ENCODE measurements at places on chromosomes 4 and X. TPM values are rescaled to one million over a fixed set of nuclear protein-coding genes. Genes with fewer than 3 reads are reported as not detected.
A peak's percentile ranks its signal among the peaks of the same experiment; 100 is the strongest.

DNA sequence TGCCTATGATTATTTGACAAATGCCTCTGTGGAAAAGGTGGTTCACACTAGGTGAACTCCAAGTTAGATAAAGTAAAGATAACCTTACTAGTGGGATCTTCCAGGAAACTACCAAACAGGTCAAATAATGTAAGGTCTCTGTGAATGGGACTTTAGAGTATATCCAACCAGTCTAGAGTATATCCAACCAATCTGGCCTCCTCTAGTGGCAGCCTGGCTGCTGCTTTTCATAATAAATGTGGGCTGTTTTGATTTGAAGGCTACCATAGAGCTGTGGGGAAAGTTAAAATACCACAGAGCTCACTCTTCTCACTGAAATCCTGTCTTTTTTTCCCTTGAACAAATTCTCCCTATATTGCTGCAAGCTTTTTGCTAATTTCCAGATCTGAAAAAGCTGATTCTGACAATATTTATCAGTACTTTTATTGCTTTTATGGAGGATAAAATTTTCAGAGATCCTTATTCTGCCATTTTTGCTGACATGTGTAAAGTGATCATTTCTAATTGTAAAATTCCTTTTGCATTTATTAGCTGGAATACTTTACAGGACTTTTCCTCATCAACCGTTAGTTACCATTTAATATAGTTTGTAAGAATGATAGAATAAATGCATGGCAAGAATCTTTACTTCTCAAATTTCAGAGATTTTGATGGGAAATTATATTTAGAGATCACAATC lies 111.3 kb downstream of the TET2 start:
- DNase-seq = no peak

The MGST2 gene
- 23.4 TPM for total RNA-seq

DNA sequence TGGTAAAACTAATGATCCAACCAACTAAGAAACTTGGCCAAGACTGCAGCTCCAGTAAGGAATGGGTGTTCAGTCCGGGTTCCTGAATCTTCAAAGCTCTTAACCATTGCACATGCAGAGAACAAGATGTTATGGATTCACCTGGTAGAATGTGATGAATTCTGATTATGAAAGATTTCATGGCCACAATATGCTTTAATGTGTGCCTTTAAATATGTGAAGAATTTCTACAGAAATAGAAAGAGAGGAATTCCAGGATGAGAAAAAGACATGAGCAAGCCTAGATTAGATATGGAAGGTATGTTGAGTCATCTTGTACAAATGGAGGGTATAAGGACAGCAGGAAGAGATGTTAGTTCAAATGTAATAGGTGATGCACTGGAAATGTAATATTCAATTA lies 472.2 kb upstream of the TENM3 start:
- no peak for DNase-seq

GRCh38 chr4:1169691-1170096 lies 2.7 kb downstream of the SPON2 start:
- no peak for DNase-seq

DNA sequence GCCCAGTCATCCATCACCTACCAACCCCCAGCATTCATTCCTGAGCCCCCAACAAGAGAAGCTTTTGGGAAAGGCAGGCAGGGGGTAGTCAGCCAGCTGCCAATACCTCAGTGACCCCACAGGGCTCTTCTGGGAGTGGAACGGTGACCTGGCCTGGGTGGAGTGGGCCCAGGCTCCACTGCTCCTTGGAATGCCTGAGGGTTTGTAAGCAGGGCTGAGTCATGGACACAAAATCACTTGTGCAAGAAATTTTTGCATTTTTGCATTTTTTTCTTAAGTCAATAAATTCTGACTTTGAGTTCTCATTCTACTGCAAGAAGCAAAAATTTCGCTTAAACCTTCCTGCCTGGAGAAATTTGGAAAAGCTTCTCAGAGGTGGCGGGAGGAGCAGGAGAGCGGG lies 18.5 kb downstream of the SORCS2 start:
- peak; percentile 14 for DNase-seq

The TMEM150C gene
- total RNA-seq = 5.2 TPM

- no peak for DNase-seq
Measured at GRCh38 chrX:133265331-133265730, 47.2 kb upstream of the TFDP3 start.

- DNase-seq = peak; percentile 47
Measured at GRCh38 chr4:36399762-36400353, 118.4 kb downstream of the DTHD1 start.

The XG gene
- total RNA-seq = 0.26 TPM

DNA sequence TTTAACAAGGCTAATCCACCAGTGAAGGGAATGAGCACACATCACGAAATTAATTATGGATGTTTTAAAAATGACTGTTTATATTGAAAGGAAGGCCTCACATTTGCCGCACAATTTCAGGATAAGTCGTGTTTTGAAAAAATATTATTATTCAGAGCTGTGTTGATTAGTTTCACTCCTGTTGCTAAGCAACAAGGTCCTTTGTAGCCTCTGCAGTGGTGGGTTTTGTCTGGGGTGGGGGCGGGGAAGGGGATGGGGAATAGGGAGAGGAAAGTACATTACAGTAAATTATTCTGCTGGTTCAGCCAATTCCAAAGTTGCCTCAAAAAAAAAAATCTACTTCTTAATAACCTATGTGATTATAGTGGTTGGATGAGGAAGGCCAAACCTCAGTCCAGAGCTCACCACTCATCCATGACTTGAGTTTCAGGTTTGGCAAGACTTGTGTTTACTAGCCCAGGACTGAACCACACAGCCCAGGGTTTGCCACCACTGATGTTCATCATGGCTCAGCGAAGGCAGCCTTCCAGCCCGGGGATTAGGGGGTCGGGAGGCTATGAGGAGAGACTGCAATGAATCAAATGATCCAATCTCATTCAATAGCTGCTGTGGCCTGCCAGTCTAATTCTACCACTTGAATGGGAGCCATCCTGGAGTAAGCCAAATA lies 162.5 kb upstream of the ATP6AP2 start:
- DNase-seq = no peak

GRCh38 chrX:109760922-109761250 lies 27.8 kb upstream of the ACSL4 start:
- no peak for DNase-seq

DNA sequence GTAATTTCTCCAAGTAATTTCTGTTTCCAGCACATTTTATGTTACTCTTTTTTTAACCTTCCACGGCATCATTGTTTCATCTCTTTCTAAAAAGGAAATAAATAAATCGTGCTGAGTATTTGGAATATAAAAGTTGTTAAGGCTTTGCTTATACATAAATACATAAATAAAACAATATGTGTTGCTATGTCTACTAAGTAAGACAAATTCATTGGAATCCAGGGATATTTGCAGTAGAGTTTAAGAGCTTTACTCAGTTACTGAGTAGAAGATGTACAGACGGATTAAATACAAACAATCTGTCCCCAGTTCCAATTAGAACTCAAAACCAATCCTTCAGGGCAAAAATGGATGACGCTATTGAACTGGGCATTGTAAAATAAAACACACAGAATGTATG lies 1.4 kb downstream of the ARHGAP24 start:
- DNase-seq = no peak

The ZNF711 gene
- total RNA-seq = 4.7 TPM

GRCh38 chrX:17441965-17442364 lies 67.0 kb downstream of the NHS start:
- no peak for DNase-seq

The USP17L15 gene
- not detected for total RNA-seq

GRCh38 chr4:26789208-26789607 lies 71.4 kb upstream of the STIM2 start:
- no peak for DNase-seq

The TKTL2 gene
- total RNA-seq = not detected

DNA sequence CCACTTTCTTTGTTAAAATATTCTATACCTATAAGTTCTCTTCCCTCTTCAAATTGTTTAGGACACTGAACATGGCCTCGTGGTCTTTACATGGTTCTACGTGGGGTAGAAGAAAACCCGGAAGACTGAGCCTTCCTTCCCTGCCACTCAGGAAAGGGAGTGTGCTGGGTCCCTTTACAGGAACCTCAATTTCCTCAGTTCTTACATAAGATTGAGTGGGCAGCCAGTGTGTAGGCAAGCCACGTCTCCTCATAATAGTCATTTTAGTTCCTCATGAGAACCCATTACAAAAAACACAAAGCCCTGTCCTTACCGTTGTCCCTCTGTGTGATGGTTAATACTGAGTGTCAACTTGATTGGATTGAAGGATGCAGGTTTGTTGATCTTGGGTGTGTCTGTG lies 28.7 kb upstream of the SMIM10L2A start:
- DNase-seq = no peak

DNA sequence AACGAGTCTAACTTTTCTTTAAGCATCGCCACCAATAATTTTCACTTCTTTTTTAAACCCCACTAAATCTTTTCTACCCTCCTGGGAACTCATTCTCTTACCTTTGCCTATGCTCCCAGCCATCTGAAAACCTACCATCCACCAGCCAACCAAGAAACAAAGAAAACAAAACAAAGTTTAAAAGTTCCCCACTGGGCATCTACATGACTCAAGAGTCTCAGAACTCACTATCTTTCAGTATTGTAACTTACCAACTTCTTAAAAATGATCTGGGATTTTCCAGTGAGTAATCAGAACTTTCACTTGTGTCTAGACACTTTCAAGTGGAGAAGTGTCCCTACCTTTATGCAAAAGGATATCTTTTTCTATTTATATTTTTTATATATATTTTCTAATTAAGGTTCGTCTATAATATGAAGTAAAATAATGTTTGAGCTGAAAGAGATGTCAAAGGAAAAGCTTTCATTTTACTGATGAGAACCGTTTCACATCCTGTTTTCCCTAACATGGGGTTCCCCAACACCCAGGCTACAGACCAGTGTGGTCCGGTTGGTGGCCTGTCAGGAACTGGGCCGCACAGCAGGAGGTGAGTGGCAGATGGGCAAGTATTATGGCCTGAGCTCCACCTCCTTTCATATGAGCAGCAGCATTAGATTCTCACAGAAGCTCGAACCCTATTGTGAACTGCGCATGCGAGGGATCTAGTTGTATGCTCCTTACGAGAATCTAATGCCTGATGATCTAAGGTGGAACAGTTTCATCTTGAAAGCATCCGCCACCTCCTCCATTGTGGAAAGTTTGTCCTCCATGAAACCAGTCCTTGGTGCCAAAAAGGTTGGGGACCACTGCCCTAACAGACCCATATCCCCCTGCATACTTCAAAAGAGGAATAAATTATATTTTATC lies 9.8 kb upstream of the TIGD2 start:
- no peak for DNase-seq

The CHIC1 gene
- total RNA-seq = 3.0 TPM

GRCh38 chrX:41589634-41590270 lies 99.0 kb upstream of the GPR34 start:
- no peak for DNase-seq

The BEX4 gene
- total RNA-seq = 14.8 TPM

DNA sequence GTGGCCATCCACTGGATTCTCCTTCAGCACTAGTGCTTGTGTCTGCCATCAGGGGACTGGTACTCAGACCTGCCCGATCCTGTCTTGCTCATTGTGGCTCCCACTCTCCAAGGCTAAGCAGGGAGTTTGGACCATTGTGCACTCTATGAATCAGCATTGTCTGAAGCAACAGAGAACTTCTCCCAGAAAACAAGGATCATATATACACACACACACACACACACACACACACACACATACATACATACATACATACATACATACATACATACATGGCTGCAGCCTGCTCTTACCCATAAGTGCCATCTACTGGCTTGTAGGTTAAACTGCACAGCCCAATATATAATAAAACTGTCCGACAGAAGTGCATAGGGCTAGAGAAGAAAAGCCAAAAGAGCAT lies 345.3 kb upstream of the LCORL start:
- DNase-seq = no peak

- no peak for DNase-seq
Measured at GRCh38 chrX:21840193-21840545, 752 bp downstream of the MBTPS2 start.

The ATOH1 gene
- total RNA-seq = not detected

The FRG1 gene
- 19.7 TPM for total RNA-seq

The CLGN gene
- total RNA-seq = 1.3 TPM

The SPIN3 gene
- total RNA-seq = 13.2 TPM

GRCh38 chr4:21991562-21991961 lies 43.0 kb upstream of the KCNIP4 start:
- DNase-seq = no peak

- no peak for DNase-seq
Measured at GRCh38 chr4:113955948-113956347, 23.5 kb downstream of the ARSJ start.

DNA sequence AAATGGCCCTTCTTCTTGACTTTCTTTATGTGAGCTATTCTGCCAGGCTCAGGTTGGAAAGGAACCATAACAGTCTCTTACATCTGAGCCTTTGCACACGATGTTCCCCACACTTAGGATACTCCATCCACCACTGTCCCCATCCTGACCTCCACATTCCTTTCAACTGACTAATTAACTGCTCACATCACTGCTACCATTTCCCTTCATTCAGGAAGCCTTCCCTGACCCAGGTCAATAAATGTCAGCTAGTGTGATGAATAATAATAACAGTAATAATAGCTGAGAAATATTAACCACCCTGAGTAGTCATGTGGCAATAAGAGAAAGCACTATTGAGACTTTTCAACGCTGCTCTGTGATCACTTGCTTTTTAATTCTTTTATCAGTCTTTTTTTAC lies 291.7 kb downstream of the KCNIP4 start:
- DNase-seq = no peak

All from body of pancreas (tissue), 4 donors.